HEK293T (cell line): ENCODE measurements at places on chromosomes 11 and 22.

- peak; percentile 81 for DNase-seq
These were observed 6.8 kb upstream of the CDKN1C start for GRCh38 chr11:2892215-2892966.

- DNase-seq, result no peak
These were observed 118.9 kb downstream of the MSANTD4 start for GRCh38 chr11:105903113-105903512.

- no peak for DNase-seq
These were observed 30.2 kb upstream of the PPP6R3 start for GRCh38 chr11:68430384-68430783.

- DNase-seq, result no peak
These were observed 868.0 kb downstream of the METTL15 start for GRCh38 chr11:28976012-28976800.

GRCh38 chr11:3175194-3175593, 10.1 kb upstream of the OSBPL5 start:
- no peak for DNase-seq

- no peak for DNase-seq
These were observed 3.8 kb downstream of the APOBEC3D start for GRCh38 chr22:39024519-39025308.

- no peak for DNase-seq
These were observed 178.6 kb downstream of the DSCAML1 start for GRCh38 chr11:117618302-117618981.

GRCh38 chr11:69834811-69835800, 15.9 kb upstream of the FGF3 start:
- no peak for DNase-seq

DNA sequence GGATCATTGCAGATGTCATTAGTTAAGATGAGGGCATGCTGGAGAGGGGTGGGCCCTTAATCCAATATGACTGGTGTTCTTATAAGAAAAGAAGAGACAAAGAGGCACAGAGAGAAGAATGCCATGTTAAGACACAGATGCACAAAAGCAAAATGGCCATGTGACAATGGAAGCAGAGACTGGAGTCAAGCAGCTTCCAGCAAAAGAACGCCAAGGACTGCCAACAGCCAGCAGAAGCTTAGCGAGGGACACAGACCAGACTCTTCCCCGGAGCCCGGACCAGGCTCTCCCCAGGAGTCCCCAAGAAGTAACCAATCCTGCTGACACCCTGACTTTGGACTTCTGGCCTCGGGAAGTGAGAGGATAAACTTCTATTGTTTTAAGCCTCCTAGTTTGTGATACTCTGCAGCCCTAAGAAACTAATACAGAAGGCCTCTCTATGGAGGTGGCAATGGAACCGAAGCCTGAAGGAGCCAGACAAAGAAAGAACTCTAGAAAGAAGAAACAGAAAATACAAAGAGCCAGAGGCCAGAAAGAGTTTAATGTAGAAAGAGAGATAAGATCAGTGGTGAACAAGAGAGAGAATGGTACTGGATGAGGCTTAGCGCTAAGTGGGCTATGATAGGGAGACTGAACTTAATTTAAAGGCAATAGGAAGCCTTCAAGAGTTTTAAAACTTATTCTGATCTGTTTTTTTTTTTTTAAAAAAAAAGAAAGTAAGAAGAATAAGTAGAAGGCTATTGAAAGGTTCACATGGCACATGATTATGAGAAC, 27.7 kb downstream of the PRCP start:
- no peak for DNase-seq

- no peak for DNase-seq
These were observed 1527.9 kb downstream of the BRD1 start for GRCh38 chr22:48299801-48300200.

DNA sequence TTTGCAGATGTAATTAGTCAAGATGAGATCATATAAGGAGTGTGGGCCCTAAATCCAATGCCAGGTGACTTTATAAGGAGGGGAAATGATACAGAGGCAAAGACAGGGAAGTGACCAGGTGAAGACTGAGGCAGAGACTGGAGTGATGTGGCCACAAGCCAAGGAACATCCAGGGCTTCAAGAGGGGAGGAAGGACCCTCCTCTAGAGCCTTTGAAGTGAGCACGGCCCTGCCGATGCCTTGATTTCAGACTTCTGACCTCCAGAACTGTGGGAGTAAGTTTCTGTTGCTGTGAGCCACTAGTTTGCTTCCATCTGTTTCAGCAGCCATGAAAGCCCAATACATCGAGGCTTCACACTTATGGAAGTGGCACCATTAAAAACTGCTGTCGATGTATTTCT, 78.7 kb downstream of the SHANK2 start:
- DNase-seq, result no peak

DNA sequence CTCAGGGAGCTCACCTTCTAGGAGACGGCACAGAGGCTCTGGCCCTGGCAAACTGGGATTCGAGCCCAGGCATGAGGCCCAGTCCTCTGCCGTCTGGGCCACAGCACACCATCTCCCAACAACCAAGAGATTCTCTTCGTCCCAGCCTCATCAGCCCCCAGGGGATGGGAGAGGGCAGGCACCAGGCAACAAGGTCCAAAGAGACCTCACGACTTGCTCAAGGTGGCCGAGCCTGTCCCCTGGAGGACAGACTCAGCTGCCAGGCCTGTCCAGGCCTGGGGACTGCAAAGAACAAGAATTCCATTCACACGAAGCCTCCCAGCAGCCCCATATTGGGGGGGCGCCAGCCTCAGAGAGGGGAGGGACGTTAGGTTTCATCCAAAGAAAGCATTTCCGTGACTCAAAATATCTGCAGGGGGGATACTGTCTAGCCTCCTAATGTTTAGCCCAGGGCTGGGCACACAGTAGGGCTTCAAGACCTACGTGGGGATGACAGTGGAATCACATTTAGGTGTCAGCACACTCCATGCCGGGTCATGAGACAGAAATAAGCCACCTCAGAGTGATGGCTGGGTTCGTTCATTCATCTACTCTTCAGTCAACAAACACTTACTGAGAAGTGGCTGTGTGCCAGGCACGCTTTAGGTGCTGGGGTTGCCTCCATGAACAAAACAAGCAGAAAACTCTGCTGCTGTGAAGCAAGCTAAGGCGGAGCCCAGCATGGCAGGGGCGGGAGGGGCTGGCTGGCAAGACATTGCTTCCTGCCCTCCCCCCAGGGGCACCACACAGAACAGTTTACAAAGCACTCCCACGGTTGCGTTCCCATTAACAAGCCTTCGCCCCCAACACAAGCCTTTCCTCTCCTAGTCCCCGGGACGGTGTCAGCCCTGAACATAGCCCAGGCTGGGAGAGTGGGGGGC, 1.2 kb downstream of the CARNS1 start:
- no peak for DNase-seq

- no peak for DNase-seq
These were observed 38.9 kb downstream of the RELT start for GRCh38 chr11:73414977-73415651.

DNA sequence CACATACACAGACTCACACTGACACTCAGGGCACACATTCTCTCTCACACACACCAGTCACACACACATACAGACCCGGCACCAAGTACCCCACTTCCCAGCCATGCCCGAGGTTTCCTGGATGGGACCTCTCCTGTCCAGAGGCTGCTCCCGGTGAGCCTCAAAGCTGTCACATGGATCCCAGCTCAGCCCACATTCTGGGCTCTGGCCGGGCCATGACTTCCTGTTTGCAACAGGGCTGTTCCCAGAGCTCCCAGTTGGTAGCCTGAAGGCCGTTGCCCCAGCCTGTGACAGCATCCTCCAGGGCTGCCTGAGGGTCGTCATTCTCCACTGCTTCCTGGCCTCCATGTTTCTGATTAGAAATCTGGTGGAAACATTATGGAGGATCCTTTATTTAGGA, 14.6 kb upstream of the CYP2D6 start:
- DNase-seq, result no peak

GRCh38 chr11:9155930-9156329, 64.5 kb upstream of the SCUBE2 start:
- DNase-seq, result no peak
